Non-pigmented ciliary epithelial cell (primary cell): ENCODE measurements at places on chromosomes 6 and 20.

DNA sequence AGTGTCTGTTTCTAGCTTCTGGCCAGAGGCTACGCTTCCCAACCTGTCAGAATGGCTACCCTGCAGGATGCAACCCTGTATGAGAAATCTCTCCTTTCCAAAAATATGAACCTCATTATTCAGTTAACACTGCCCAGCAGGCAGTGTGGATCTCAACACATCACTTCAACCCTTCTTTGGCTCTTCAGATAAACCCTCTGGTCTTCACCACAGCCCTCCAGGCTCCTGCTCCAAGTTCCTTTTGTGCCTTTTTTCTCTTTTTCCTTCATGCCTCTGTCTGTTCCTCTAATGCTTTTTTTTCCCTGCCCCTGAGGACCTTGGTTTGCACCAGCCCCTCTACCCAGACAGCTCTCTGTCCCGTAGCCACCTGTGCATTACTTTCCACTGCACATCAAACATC lies 207.4 kb downstream of the MYLK4 start:
- no peak for DNase-seq

- no peak for DNase-seq
These were observed 50.1 kb upstream of the TNFAIP3 start for GRCh38 chr6:137816688-137817618.

DNA sequence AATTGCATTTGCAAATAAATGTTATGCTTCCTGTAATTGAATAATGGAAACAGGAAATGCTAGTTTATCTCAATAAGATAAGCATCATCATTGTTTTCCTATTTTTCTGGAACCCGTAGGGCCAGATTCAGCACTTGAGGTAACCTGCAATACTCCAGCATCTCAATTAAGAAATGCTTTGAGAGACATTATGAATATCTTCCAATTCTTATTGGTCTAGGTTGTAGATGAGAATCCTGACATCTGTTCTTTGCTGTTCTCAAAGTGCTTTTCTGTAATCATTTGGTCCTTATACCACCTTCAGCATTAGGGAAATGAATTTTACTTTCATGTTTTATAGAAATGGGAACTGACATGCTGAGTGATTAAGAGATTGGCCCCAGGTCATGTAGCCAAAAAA lies 428.3 kb downstream of the CBLN4 start:
- DNase-seq, result no peak

DNA sequence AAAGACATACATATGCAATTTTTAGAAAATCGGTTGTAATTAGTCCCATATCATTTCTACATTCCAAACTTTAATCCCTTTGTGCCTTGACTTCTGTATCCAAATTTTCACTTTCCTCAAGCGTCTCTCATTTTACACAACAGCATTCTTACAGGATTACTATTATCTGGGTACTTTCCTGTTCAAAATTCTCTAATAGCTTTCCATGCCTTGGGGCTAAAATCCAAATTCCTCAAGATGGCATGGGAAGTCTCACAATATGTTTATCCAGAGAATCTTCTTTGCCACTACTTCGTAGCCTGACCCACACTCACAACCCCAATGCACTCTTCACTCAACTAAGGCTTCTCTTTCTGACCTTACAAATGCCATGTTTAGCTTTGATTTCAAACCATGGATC lies 125.0 kb downstream of the TBX18 start:
- no peak for DNase-seq

DNA sequence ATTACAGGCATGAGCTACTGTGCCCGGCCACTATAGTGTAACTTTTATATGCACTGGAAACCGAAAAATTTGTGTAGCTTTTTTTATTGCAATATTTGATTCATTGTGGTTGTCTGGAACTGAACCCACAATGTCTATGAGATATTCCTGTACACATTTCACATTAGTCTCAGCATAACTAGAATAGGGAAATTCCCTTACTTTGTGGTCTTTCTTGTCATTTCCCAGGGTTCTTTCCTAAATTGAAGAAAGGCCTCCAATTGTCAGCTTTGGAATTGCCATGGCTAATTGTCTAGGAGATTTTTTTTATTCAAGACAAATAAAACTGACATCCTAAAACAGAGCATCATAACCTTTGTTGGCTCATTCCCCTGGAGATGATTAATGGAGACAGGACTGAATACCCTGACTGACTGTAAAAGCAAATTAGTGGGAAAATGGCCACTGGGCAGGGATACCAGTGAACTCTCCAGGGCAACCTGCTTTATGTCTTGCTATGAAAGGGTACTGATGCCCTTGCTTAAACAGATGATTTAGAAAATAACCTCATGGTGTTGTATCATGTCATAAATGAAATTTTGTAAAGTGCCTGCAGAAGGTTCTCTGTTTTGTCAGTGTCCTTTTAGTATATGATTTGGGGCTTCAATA lies 576.9 kb downstream of the RFPL4B start:
- no peak for DNase-seq
